ENCODE measurements at places on chromosomes 3 and 15. TPM values are rescaled to one million over a fixed set of nuclear protein-coding genes. Genes with fewer than 3 reads are reported as not detected.

The UBE2Q2 gene
- 42.5 TPM for total RNA-seq

The SCAANT1 gene
- total RNA-seq = not detected

The GOLGA8T gene
- 1.6 TPM for total RNA-seq

The TMEM266 gene
- total RNA-seq = 0.23 TPM

The FETUB gene
- 0.08 TPM for total RNA-seq

The MCCC1 gene
- 8.5 TPM for total RNA-seq

The KBTBD8 gene
- total RNA-seq = 0.44 TPM

The BOC gene
- 4.8 TPM for total RNA-seq

The SLC9C1 gene
- total RNA-seq = not detected

The ZNF80 gene
- not detected for total RNA-seq

The RGMA gene
- total RNA-seq = 0.49 TPM

The ADGRG7 gene
- not detected for total RNA-seq

The MYH15 gene
- total RNA-seq = 0.06 TPM

The P2RY14 gene
- total RNA-seq = not detected

The PLAAT1 gene
- 0.16 TPM for total RNA-seq

The STAC gene
- total RNA-seq = 1.9 TPM

The CELSR3 gene
- 4.6 TPM for total RNA-seq

The ABI3BP gene
- 1.6 TPM for total RNA-seq

The CFAP92 gene
- total RNA-seq = not detected

The C2CD4A gene
- 0.17 TPM for total RNA-seq

The NOX5 gene
- 0.24 TPM for total RNA-seq

The CCRL2 gene
- total RNA-seq = not detected

The TRIM42 gene
- not detected for total RNA-seq

The SKOR1 gene
- total RNA-seq = not detected

The SH2D7 gene
- total RNA-seq = not detected

The SENP5 gene
- 5.3 TPM for total RNA-seq

The GREM1 gene
- 2.4 TPM for total RNA-seq

The GUCA1C gene
- total RNA-seq = not detected

The TM4SF18 gene
- total RNA-seq = 29.7 TPM

The RPUSD2 gene
- 12.8 TPM for total RNA-seq

The KBTBD13 gene
- total RNA-seq = not detected

The C3orf33 gene
- total RNA-seq = 5.0 TPM

The NEK10 gene
- total RNA-seq = 0.66 TPM

The IFT122 gene
- total RNA-seq = 11.8 TPM

The COL6A5 gene
- total RNA-seq = not detected

Data from A549 treated with AZD2906 at 1 μM for 4 hours (cell line).